ENCODE measurements at places on chromosomes 6 and 20.

DNA sequence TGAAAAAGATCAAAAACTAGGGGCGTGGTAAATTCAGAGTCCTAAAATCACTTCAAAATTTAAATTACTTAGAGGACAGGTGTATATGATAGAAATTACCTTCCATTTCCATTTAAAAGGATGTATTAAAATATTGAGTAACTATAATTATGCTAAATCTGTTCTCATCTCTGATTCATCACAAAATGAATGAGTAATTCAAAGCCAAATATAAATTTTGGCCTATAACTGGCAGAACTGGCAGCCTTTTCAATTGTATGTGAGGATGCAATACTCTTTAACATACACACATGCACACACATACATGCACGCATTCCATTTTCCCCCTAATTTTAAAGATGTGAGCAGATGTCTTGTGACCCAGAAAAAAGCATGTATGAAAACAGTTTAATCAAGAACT lies 194.6 kb downstream of the EPM2A start:
- DNase-seq, result no peak

GRCh38 chr20:14928083-14928482 lies 590.7 kb upstream of the FLRT3 start:
- DNase-seq, result no peak

DNA sequence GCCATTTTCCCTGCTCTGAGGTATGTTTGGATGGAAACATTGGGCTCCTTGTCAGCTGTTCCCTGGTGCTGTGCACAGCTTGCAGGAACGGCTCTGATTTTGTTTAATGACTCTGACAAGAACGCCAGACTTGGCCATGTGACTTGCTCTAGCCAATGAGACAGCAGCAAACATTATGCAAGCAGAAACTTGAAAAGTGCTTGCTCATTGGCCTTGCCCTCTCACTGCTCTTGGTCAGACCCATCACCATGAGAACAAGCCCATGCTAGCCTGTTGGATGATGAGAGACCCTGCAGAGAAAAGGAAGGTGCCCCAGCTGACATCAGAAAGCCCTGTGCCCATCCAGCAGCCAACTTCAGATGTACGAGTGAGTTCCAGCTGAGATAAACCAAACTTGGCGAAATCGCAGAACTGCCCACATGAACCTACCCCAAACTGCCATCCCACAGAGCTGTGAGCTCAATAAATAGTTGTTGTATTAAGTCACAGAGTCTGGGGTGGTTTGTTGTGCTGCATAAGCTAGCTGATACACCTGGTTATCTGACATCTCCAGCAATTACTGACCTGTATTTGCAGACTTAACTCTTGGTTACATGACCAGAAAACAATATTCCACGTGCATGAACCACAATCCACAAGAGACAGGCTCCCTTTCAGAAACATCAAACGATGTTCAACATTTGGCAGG lies 96.9 kb downstream of the JPH2 start:
- no peak for DNase-seq

DNA sequence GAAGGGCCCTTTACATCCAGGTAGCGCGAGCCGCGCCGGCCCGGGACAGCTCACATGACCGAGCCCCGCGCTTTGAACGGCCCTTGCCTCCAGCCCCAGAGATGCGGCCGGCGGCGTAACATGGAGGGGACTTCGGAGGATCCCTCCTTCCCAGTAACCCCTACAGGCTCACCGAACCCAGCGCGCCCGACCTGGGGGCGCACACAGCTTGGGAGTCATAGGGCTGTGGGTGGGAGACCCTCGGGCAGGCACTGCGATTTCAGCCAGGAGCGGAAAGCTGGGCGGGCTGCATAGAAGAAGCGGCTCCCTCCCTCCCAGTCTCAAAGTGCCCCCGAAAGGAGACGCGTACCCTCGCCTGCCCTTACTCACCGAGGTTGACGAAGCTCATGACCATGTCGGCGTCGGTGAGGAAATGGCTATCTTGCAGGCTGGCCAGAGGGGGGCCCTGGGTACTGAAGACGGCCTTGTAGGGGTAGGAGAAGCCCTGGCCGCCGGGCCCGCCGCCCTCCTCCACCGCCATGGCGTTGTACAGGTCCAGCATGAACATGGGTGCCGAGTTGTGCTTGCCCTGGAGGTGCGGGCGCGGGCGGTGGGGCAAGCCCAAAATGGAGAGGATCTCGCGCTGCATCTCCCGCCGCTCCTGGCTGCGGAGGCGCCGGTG lies 975 bp downstream of the BMP7 start:
- no peak for DNase-seq

DNA sequence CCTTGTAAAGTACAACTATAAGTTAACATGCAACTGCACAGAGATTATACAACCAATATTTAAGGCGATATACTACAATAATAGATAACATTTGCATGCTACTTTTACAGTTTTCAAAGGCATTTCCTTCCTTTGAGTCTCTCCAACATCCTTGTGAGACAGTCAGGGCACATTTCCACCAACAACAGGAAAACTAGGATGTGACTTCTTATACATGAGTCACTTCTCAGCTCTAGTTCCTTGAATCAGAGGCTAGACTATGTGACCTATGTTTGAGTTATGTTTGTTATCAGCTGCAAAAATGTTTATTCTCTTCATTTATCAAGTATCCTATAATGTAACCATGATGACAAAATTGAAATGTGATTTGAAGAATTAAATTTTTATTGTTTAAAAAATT lies 51.7 kb upstream of the TFAP2D start:
- DNase-seq, result no peak

DNA sequence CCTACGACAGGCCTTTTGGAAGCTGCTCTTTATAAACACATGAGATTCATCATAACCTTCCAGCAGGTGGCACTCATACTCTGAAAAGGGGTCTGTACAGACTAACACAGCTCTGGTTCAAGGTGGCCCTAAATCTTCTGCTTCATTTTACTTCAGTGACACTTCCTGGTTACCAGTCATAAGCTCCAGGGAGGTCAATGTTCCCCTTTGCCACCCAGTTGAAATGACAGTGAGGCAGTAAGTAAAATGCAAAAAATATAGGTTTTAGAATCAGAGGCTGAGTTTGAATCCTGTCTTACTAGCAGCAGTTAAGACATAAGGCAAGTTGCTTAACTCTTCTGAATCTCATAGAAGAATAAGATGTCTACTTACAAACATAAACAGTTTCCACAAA lies 132.8 kb downstream of the CDK19 start:
- DNase-seq, result no peak

DNA sequence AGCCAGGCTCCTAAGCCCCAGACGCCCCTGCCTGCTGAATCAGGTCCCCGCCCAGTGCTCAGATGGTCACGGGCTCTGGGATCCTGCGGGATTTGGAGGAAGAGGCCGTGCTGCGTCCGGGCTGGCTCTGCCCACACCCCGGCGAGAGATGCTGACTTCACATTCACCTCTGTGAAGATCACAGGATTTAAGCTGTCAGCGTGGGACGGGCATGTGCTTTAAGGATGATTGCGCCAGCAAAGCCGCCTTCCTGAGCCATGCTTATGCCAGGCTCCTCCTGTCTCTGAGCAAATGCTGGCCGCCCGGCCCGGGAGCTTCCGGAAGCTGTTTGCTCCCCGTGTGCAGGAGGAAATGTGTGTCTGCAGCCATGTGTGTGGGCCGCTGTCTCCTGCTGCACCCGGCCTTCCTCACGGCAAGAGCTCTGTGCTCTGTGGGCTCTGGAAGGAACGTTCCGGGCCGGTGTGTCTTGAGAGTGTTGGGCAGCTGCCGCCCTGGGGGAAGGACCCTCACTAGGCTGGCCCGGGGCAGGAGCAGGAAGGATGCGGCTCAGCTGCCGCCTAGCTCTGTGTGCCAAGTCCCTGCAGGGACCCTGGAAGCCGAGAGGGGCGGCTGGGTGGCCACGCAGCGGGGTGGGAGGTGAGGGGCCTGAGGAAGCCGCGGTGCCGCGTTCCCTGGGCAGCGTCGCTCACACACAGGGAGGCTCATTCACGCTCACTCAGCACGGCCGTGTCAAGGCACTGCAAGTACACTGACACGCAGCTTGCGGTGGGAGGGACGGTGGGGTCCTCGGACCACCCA lies 19.0 kb upstream of the BHLHE23 start:
- DNase-seq, result no peak

DNA sequence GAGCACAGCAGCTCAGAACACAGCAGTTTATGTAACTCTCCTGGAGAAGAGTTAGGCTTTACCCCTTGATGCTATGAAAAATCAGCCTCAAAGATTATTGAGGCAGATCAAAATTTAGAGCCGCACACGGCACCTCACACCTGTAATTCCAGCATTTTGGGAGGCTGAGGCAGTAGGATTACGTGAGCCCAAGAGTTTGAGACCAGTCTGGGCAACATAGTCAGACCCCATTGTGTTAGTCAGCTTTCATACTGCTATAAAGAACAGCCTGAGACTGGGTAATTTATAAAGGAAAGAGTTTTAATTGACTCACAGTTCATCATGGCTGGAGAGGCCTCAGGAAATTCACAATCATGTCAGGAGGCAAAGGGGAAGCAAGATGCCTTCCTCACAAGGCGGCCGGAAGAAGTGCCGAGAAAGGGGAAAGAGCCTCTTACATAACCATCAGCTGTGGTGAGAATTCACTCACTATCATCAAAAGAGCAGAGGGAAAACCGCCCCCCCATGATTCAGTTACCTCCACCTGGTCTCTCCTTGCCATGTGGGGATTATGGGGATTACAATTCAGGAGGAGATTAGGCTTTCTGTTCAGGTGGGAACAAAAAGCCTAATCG lies 87.7 kb downstream of the SGK1 start:
- no peak for DNase-seq

- peak; percentile 82 for DNase-seq
Measured at GRCh38 chr20:51562332-51563173, 20.0 kb upstream of the NFATC2 start.

DNA sequence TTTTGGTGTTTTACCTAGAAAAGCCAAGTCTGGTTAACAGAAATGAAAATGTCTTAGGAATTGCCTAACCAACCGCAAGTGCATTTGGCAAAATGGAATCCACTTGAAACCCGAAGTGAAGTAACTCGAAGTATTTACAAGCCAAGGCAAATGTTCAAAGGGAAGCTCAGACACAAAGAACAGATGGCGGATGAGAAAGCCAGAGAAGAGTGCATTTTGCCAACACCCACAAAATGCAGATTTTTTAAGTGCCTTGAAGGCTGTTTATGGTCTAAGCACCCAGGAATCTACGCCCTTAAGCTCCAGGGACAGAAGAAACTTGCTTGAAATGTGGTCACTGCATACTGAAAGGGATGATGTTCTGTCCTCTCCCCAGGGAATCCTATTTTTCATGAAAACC lies 70.0 kb upstream of the TBXT start:
- no peak for DNase-seq

DNA sequence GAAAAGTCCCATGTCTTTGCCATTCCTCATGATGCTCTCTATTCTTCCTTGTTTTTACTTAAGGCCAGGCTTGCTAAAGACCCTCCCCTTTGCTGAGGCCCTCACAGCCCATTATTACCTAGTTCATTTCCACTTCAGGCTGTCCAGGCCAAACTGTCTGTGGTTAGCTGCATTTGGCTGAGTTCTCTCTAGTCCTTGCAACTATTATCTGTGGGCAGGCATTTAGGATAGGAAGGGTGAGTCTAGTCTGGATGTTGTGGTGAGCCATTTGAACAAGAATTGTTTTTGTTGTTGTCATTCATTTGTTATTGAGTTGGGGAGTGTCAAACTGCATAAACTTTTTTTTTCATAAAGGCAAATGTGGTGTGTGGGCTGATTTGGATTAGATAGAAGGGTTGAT lies 182.4 kb downstream of the CD109 start:
- no peak for DNase-seq

GRCh38 chr20:35698298-35699126 lies 640 bp downstream of the NFS1 start:
- no peak for DNase-seq

- DNase-seq, result no peak
Measured at GRCh38 chr6:114941078-114941477, 598.3 kb upstream of the HS3ST5 start.

- no peak for DNase-seq
Measured at GRCh38 chr20:19406381-19406780, 193.9 kb downstream of the SLC24A3 start.

DNA sequence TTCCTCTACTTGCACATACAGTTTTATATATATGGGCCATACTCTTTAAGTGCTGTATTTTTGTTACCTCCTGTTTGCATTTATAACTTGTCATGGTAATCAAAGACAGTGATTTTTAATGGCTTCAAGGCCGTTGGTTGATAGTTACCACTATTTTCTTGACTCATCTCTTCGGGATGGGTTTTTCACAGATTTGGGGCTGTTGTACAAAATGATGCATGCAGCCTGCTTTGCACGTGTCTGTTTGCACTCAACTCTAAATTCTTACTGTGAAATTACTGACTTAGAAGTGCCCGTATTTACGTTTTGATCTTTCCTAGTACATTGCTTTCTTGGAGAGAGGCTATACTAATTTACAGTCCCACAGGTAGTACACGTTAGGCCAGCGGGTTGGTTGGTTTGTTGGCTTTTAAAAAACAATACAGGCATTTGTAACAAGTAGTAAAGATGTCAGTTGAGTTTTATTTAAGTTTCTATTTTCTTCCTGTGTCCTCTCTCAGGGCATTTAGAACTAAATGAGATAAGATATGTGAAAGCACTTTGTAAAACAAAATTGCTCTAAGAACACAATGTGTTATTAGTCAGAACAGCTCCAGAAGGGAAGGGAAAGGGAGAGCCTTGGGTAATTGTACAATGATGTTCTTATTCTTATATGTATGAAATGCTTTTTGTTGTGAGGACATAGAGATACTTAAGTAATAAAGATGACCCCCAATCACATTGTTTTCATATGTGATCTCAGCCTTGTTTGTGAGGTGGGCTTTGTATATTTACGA lies 11.7 kb downstream of the JARID2 start:
- no peak for DNase-seq

GRCh38 chr6:15441215-15441868 lies 195.5 kb downstream of the JARID2 start:
- no peak for DNase-seq

DNA sequence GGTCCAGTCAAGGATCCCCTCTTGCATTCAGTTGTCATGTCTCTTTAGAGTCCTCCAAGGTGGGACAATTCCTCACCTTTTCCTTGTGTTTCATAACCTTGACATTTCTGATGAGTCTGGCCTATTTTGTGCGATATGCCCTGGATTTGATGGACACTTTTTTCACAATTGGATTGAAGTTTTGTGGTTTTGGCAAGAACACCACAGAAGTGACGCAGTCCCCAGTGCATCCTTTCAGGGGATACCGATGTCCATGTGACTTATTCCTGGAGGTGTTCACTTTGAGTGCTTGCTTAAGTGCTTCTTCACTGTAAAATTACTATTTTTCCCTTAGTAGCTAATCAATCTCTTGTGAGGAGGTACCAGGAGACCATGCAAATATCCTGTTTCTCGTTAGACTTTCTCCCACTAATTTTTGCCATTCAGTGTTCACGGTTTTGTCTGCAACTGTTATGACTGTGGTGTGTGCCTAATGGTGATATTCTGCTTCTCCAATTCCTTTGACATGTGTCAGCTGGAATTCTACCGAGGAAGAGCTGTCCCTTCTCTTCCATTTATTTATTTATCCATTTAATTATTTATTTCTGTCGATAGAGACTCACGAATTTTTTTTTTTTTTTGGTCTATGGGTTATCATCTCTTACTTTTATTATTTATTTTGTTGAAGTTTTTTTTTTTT lies 30.8 kb downstream of the BPIFB4 start:
- DNase-seq, result no peak

Data from GOT3 (cell line).